ENCODE measurements at places on chromosomes 13 and 19.

GRCh38 chr19:43895727-43896308 is 39.3 kb downstream of the ZNF45 start:
- no peak for DNase-seq

- no peak for DNase-seq
Measured at GRCh38 chr13:77715233-77715891, 17.9 kb downstream of the SLAIN1 start.

DNA sequence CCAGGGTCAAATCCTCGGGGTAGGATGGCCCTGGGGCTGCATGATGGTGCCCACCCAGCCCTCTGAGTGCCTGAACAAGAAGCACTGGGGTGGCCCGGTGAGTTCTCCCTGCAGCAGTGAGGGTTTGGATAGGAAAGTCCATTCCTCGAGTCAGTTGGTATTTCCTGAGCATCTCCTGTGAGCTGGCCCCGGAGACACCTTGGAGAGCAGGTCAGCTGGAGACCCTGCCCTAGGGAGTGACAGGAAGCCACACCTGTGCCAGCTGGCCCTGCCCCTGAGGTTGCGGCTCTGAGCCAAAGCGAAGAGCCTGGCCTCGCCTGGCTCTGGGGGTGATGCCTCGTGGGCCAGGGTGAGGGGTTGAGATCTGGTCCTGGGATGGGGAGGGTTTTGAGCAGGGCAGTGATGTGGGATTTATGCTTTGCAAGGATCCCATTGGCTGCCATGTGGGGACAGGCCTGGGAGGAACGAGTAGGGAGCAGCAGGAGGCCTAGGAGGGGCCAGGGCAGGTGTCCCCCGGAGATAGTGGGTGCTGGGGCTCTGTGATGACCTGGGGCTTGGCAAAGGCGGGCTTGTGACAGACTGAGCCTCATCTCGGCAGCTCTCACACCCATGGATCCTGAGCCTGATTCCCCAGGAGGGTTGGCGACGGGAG is 16.0 kb downstream of the CRTC1 start:
- DNase-seq: no peak

DNA sequence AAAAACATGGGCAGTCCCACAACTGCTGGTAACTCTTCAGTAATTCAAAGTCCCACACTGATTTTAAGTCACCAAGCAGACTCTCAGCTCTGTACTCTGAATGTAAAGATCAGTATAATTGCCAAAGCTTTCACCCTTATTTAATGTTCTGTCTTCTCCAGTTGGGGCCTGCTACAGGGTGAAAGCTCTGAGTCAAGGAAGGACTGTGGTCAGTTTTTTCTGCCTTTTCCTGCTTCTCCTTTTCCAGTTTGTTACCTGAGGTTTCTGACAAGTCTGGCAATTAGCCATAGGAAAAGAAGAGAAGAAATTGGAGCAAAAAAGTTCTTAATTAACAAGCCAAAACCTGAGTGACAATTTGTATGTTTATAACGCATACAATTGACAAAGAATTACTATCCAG is 279.3 kb downstream of the RBM26 start:
- DNase-seq: no peak

DNA sequence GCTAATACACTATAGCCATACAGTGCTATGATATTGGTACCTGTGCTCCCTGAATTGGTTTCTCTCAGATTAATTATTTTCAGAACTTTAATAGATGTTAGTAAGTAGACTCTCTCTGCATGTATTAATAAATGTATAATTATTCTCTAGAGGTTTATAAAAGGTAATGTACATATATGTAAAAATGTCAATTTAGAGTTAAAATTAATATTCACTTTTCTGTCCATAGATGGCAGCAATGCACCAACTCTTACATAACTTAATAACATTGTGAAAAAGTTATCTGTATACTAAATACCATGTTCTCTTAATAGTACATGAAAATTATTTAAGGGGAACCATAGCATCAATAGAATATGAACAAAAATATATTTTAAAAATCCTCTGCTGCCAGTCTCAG is 515.0 kb upstream of the KLHL1 start:
- DNase-seq: peak; percentile 1

DNA sequence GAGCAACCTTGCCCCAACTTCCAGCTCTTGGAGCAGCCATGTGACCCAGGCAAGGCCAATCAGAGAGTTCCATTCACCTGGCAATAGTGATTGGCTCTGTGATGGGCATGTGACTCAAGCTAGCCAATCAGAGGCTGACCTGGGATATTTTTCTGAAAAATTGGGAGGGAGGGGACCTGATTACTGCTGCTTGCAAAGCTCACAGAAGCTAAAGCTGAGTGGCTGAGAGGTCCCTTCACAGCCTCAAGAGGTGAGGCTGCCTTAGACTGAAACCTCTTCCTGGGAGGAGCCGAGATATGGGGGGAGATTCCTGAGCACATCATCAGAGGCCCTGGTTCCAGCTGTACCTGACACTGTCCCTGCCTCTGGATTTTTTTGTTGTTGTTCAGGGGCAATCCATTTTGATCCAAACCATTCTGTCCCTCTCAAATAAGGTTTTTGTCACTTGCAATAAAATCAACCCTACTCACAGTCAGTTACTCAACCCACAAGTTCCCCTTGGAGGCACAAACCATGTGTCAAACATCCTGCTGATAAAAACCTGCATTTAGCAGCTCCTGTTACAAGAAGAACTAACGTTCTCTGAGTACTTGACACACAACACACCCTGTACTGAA is 4.8 kb downstream of the CIB3 start:
- no peak for DNase-seq

- no peak for DNase-seq
Measured at GRCh38 chr19:55310498-55310897, 14.6 kb downstream of the TMEM150B start.

DNA sequence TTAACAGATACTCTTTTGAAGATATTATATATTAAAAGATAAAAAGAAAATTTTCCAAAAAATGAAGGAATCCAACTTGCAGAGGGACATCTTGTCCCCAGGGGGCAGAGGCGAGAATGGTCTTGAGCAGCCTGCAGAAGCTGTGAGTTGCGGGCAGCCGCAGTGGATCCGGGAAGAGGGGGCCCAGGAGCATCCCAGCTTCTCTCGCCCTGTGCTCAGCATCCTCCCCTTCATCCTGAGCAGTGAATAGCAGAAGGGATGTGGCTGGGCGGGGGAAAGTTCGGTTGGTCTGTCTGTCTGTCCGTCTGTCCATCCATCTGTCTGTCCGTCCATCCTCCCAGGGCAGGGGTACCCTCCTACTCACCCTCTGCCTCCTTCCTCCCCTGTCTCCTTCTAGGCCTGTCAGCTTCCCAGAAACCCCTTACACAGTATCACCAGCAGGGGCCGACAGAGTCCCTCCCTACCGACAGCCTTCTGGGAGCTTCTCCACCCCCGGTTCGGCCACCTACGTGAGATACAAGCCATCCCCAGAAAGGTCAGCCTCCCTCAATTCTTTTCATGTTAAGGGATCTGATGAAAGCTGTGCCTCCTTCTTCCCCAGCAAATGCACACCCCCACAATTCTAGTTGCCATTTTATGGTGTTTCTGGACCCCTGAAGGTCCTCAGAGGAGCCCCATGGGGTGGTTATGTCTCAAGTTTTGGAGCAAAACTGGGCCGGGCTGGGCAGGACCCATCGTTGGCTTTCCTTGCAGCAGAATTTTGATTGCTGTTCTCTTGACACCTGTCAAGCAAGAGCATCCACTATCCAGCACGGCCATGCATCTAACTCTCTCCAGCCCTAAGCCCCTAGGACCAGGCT is 81.6 kb downstream of the DPF1 start:
- peak; percentile 57 for DNase-seq

- DNase-seq: no peak
Measured at GRCh38 chr13:39499604-39500003, 103.4 kb downstream of the LHFPL6 start.

- DNase-seq: no peak
Measured at GRCh38 chr13:94858856-94859255, 146.5 kb upstream of the SOX21 start.

- DNase-seq: no peak
Measured at GRCh38 chr19:49422407-49423070, 702 bp downstream of the PTH2 start.
